ENCODE measurements at places on chromosomes 4 and X. TPM values are rescaled to one million over a fixed set of nuclear protein-coding genes. Genes with fewer than 3 reads are reported as not detected.

DNA sequence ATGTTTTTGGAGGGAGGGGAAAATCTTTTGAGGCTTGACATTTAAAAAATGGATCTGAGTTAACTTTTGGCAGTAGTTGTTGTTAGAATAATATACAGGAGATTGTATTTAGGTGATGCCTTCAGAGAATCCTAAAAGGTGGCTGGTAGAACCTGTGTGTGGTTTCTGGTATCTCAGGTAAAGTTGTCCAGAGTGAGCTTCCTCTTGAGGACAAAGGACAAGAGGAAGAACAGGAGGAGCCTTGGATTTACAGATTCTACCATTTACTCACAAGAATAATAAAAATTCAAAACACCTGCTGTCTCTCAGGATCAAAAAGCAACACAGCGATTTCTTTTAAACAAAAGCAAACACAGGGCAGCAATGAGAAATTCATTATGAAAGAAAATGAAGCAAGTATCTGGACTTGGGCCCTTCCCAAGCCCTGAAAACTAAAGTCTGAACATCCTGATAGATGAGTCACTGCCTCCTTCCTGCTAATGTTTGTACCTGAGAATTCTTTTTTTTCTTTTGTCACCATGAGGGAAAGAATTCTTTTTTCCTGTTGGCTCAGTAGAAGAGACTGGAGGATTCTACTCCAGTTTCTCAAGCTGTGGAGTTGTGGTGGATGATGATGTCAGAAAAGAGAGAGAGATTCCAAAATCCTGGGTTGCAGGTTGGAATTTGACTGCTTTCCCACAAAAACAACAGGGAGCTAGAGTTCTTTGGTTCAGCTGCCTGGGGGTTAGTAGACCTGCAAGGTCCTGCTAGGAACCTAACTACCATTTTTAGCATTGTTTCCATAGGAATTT lies 31.5 kb upstream of the RAPGEF2 start:
- DNase-seq, result peak; percentile 58

GRCh38 chrX:16487620-16488385 lies 162.2 kb upstream of the S100G start:
- DNase-seq, result no peak

GRCh38 chr4:123408471-123409084 lies 12.0 kb downstream of the SPRY1 start:
- DNase-seq, result no peak

DNA sequence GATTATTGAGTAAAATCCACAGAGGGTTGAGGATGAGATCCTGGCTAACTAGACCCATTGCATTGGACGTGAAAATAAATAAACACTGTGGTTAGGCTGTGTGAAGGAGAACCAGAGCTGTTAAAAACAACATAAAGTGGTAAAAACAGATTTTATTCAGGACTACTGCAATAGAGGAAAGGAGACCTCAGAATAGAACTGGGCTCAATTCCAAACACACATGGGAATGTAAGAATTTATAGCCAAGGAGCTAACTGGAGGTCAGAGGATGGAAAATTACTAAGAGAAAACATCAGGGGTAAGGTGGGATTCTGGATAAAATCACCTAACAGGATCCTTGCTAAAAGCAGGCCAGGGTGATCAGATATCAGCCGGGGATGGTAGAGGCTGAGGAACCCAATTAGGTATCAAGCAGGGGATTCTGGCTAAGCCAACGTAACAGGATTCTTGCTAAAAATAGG lies 112.4 kb downstream of the RNF150 start:
- peak; percentile 6 for DNase-seq

The GIMD1 gene
- not detected for total RNA-seq

The CDX4 gene
- not detected for total RNA-seq

The FAM193A gene
- total RNA-seq, result 7.7 TPM

The REPS2 gene
- total RNA-seq, result 1.1 TPM
